Ovary (tissue), 10 donors: ENCODE measurements at places on chromosomes 12 and 14.

DNA sequence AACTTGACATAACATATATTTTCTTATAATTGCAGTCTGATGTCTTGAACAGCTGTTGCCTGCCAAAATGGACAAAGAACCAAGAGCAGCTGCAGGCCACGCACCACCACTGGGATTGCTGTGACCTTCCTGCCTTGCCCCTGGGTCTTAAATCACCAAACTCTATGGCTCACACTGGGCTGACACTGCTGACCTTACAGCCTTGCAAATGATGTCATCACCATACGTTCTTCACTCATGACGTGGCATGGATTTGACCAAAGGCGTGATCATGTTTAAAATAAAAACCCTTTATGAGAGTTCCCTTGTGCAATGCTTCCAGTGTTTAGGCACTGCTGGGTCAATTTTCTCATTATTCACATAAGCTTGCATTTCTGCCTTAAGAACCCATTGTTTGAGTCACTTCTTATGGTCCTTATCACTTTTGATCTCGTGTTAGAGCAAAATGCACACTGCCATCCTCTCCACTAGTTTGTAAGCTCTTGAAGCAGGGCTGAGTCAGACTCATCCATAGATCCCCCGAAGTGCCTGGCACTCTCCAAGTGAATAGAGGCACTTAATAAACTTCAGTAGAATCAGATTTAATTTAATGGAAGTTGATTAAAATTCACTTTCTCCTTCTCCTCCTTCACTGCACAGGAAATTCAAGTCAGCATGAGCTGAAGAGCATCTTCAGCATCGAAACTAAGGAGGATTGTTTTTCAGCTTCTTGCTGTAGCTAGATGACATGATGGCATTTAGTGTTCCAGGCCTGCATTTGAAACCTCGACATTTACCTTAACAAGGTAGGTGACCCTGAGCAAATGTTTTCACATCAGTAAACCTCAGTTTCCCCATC, 132.4 kb upstream of the PZP start:
- DNase-seq = no peak

DNA sequence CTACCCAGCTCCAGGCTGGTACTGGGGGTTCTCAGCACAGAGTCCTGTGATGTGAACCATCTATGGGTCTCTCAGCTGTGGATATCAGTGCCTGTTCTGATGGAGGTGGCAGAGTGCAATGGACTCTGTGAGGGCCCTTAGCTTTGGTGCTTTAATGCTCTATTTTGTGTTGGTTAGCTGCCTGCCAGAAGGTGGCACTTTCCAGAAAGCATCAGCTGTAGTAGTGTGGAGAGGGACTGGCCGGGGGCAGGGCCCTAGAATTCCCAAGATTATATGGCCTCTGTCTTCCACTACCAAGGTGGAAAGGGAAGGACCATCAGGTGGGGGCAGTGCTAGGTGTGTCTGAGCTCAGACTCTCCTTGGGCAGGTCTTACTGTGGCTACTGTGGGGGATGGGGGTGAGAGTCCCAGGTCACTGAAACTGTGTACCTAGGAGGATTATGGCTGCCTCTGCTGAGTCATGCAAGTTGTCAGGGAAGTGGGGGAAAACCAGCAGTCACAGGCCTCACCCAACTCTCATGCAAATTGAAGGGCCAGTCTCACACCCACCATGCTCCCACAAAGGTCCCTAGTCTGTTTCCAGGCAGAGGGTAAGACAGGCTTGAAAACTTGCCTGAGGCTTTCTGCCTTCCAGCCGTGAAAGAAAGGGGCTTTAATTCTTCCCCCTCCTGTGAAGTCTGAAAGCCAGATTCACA, 878.1 kb downstream of the C12orf50 start:
- no peak for DNase-seq

DNA sequence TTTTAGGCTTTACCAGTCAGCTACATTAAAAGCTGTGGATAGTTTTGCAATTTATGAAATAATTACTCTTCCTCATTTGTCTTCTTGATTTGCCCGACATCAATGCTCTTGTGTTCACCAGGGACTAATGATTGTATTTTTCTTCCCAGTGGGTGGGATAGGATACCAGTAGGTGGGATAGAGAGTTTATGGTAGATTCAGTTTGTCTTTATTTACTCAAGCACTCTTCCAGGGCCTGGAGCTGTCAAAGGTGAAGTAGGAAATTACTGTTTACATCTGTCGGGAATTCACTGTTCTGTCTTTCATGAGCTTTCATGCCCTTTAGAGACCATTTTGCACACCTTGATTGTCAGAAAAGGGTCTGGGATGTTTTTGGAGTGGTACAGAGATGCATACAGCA, 36.6 kb downstream of the ETV6 start:
- no peak for DNase-seq

GRCh38 chr14:101781240-101782061, 19.9 kb downstream of the PPP2R5C start:
- DNase-seq = peak; percentile 54

DNA sequence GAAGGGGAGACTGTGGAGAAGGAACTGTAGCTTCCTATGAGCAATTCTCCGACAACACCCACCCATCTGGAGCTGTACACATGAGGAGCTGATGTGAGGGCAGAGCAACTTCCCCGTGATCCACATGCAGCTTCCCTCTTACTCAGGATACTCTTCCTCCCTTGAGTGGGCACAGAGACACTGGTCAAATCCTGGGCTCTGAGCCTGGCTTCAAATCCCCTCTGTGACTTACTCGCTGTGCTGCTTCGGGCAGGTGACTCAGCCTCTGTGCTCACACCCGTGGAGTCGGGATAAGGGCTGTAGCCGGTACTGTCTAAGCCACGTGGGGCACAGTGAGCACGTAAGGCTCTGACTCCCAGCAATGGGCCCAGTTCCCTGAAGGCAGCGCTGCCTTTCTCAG, 31.1 kb downstream of the ZFYVE21 start:
- DNase-seq = no peak

DNA sequence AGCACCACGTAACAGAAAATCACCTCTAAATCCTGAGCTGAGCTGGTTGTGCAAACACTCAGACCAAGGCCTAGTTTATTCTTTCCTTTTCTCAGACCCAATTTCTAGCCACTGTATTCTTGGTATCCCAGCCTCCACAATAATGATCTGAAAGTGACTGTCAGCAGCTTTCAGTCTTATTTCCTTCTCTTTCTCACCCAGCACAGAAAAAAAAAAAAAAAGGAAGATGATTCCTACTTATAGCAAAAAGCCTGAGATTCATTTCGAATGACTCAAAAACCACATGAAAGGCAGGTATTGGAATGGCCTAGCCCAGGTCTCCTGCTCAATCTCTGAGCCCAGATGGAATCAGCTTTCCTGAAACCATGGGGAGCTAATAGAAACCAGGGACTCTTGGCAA, 298.6 kb upstream of the PPFIA2 start:
- DNase-seq = no peak
